Right atrium auricular region (tissue), 2 donors: ENCODE measurements at places on chromosomes 5 and 9. TPM values are rescaled to one million over a fixed set of nuclear protein-coding genes. Genes with fewer than 3 reads are reported as not detected.

The WHRN gene
- total RNA-seq: 2.6 TPM

The MLANA gene
- not detected for total RNA-seq

The PITX1 gene
- total RNA-seq: not detected

DNA sequence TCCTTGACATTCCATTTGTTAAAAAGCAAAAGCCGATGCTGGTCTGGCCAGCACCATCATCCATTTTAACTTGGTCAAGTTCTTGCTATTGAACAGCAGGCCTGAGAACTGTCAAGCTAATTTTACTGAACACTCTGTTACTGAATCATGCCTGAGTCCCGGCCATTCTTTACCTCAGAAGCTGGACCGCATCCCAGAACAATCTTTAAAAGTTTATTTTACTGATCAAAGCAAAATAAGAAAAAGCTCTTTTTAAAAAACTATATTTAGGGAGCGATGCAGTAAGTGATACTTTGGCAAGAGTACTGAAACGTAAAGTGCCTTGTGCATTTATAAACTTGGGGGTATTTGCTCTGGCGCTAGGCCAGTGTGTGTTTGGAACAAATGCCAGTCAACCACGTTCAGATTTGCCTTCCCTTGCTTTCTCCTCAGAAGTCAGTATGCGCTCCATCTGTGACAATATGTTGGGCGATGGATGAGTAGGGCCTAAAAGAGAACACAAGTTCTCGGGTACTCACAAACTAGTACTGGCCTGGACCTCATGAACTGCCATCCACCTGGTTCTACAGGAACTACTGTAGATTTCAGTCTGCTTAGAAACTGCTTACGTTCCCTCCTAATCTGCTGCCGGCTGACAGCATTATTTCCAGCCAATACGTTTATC is 161.9 kb downstream of the MAPKAP1 start:
- DNase-seq: no peak

GRCh38 chr9:129023036-129023907 is 4.9 kb downstream of the SH3GLB2 start:
- DNase-seq: peak; percentile 72

- peak; percentile 96 for DNase-seq
These were observed 22.1 kb downstream of the GFPT2 start for GRCh38 chr5:180330810-180331646.

DNA sequence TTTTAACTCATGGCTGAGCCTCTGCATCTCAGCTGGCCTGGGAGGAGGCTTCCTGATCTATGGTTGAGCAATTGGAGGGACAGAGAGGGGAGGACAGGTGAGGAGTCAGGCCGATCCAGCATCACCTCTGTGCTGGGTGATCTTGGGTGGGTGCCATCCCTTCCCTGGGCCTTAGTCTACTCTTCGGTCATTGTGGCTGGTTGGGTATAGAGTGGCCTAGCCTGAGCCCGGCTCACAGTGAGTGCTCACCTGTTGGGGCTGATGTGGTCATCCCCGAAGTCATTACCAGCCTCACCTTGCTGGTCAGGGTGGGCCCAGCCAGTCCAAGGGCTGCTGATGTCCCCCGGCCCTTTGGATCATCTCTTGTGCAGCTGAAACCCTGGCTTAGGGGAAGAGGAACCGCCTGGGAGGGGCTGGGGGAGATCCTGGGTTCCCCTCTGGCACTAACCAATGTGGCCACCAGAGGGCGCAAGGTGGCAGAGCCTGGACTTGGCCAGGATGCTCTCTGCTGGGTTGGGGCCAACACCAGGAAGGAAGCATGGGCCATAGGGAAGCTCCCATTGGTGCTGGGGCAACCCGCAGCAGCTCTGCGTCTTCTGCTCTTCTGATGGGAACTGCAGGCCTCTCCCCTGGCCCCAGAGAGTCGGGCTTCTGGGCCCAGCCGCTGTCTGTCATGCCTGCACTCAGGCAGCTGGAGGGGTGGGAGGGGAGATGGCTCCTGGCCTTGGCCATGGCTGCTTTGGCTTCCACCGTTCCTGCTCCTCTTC is 17.3 kb upstream of the ODF2 start:
- peak; percentile 86 for DNase-seq

DNA sequence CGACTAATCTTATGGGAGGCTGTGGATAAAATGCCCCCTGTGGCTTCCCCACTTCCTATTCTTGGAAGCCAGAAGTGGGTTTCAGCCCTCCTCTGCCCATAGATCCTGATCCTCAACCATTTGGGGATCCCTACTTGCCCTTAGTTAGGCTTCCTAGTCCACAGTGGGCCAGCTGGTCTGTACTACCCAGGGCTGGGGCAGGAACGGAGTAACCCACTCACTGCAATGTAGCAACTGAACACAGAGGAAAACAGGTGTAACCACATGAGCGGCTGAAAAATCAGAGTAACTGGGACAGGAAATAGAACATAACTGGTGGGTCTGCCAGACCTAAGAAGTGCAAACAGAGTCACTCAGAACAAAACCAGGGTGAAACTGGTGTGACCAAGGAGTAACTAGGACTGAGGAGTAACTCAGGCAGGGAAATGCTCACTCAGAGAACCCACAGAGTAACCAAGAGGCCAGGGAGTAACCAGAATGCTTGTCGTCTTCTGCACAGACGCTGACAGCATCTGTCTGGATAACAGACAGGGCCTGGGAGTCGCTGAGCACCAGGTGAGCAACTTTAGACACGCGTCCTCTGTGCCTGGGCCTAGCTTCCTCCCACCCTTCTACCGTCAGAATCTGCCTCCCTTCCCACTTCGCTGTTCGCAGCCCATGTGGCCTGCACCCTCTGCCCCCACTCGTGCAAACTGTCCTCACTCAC is 1.0 kb downstream of the AQP3 start:
- no peak for DNase-seq

- DNase-seq: no peak
These were observed 170.8 kb upstream of the RGMB start for GRCh38 chr5:98602534-98603112.

- DNase-seq: no peak
These were observed 16.1 kb downstream of the LIFR start for GRCh38 chr5:38540314-38540713.

DNA sequence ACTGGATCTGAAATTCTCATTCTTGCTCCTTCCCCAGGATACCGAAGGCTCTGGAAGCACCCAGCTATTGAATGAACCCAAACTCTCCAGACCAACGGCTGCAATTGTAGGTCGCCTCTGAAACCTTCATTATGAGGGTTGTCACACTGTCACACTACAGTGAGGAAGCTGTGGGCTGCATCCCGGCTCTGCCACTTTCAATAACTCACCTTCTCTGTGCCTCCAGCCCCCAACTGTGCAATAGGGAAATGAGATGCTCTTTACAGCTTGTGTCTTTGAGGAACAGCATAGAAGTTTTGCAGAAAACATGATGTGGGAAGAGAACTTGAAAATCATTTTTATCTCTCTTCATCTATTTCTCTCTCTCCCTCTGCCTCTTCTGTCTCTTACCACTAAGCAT is 69.6 kb upstream of the TGFBR1 start:
- DNase-seq: no peak

- no peak for DNase-seq
These were observed 1.8 kb upstream of the EDF1 start for GRCh38 chr9:136867917-136868316.

DNA sequence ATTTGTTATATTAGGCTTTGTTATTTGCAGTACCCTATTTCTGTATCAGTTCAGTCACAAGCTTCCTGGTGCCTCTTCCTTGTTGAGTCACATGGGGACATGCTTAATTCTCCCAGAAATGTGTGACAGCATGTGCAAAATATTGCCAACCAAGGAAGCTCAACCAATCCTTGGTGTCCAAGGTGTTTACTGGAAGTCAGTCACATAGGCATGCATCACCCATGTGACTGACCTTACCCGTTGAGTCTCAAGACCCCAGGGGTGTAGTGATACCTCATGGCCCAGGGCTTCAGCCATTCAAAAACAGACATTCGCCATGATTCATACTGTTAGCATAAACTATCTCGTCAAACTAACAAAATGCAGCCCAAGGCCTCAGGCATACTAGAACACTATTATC is 9.3 kb upstream of the ANKDD1B start:
- no peak for DNase-seq

DNA sequence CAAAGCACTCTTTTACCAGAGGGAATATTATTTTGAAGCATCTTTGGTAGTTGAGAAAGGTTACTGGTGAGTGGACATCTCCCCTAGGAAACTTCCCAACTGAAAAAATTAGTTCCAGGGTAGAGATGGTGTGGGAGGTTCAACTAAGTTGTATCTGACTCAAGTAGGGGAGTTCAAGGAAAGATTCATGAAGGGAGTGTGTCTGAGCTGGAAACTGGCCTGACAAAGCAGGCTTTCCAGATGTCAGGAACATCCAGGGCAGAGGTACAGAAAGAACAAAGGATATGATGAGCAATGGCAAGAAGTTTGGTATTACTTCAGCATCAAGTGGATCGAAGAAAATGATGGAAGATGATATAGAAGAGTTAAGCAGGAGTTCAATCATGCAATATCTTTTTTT is 458.0 kb upstream of the RIOK2 start:
- DNase-seq: no peak

DNA sequence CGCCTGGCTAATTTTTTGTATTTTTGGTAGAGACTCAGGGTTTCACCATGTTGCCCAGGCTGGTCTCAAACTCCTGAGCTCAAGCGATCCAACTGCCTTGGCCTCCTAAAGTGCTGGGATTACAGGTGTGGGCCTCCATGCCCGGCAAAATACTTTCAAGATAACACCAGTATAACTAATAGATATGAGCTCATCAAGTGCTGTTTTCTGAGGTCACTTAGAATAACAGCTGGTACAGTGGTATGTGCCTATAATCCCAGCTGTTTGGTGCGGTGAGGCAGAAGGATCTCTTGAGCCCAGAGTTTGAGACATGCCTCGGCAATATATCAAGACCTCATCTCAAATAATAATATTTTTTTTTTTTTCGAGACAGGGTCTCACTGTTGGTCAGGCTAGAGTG is 30.5 kb upstream of the CREBRF start:
- DNase-seq: no peak

- DNase-seq: peak; percentile 73
These were observed 40.3 kb downstream of the ADAM19 start for GRCh38 chr5:157535042-157535865.

DNA sequence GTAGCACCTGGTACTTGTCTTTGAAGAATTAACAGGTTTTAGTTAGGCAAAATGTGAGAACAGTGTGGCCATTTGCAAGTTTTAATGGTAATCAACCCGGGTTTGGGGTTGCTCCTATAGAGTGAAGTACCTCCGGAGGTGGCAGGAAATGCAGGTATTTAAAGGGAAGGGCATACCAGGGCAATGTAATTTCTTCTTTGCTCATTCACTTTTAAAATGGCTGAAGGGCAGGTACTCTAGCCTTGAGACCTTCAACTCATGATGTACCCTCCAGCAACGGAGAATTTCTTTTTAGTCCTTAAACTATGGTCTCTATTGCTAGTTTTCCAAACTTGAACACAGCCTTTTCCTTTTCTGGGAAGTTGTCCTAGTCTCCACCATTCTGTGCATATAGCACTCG is 1.3 kb upstream of the HSPA4 start:
- DNase-seq: no peak

DNA sequence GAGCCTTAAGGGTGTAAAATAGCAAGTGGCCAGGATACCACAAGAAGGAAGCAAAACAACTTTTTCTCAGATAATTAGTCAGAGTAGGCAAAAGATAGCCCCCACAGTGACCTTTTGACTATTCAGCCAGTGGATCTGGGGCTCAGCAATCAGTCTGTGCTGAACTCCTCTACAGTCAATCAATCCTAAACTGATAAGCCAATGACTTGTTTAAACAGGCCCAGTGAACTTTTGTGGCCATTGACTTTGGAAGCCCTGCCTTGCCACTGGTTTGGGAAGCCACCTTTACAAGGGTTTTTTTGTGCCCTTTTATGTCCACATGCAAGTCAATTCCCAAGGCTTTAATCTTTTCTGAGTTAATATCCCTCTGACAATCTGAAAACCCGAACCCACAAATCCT is 1565.0 kb upstream of the WWC1 start:
- DNase-seq: no peak
